Skin of body (tissue), 3 donors: ENCODE measurements at places on chromosomes 7 and 10. TPM values are rescaled to one million over a fixed set of nuclear protein-coding genes. Genes with fewer than 3 reads are reported as not detected.
A peak's percentile ranks its signal among the peaks of the same experiment; 100 is the strongest.

- DNase-seq, result no peak
Observed at GRCh38 chr10:112750427-112751167, 199.4 kb upstream of the TCF7L2 start.

GRCh38 chr10:79904671-79905321, 44.1 kb downstream of the SFTPD start:
- peak; percentile 38 for DNase-seq

DNA sequence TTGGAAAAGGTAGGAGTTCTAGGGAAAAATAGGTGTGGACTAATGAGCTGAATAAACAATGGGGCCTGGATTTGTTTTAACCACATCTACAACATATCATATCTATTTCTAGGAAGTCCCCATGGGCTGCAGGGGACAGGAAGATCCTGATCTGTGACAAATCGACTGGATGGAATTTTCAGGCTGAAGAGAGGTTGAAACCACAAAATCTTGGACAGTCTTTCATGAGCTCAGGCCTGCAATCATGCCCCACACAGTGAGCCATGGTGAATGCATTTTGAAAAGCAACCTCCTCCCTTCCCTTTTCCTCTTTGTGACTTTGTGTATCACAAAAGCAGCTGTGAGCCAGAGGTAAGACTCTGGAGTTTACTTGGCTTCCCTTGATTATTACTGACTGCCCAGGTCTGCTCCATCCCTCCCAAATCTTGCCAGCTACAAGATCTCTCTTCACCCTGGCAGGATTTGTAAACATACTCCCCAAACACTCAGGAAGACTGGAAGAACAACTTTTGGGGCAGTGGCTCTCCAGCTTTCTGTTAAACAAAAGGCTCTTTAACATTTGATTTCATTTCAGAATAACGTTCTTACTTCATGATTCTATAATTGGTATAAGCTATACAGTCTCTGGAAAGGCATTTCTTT, 66.4 kb downstream of the ASAH2B start:
- no peak for DNase-seq

DNA sequence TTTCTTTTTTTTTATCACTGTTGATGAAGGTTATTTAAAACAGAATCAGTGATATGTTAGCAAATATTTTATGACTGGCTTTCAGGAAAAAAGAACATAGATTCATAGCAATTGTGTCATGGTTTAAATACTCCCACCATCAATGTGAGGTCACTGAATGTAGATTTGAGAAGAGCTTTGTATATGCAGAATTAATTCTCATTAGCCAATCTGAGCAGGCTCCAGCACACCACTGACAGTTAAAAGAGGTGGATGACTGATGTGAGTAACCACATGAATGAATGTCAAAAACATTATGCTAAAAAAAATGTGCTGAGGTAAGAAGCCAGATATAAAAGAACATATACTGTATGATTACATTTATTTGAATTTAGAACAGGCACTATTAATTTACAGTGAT, 174.8 kb upstream of the KAT6B start:
- DNase-seq, result no peak

GRCh38 chr7:85480666-85481065, 293.8 kb upstream of the SEMA3D start:
- DNase-seq, result peak; percentile 82

DNA sequence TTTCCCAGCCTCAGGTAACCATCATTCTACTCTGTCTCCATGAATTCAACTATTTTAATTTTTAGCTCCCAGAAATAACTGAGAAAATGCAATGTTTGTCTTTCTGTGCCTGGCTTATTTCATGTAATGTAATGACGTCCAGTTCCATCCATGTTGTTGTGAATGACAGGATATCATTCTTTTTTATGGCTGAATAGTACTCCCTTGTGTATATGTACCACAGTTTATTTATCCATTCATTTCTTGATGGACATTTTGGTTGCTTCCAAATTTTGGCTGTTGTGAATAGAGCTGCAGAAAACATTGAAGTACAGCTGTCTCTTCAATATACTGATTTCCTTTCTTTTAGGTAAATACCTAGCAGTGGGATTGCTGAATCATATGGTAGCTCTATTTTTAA, 10.5 kb downstream of the ATRNL1 start:
- DNase-seq, result no peak

GRCh38 chr7:14806891-14807290, 95.7 kb downstream of the DGKB start:
- DNase-seq, result no peak

DNA sequence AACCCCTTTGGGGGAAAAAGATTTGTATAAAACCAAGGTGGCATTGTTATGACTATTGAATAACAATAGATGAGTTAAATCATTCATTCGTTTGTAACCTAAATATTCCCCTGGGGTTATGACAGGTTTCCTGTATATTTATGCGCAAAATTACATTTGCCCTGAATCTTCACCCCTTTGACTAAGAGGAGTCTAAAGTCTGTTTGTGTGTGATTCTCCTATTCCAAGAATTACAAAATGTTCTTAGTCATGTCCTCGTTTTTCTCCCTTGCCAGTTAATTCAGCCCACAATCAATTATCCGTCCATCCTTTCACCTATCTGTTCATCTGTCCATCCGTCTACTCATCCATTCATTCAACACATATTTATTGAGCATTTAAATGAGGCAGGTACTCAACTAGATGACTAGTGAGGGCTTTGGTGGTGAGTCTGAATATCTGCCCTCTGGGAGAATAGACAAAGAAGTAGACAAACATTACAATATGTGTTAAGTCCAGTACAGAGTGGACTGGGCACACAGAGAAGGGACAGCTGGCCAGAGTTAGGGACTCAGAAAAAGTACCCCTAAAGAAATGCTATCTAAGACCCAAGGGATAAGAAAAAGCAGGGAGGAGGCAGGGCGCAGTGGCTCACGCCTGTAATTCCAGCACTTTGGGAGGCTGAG, 35.6 kb upstream of the TCF7L2 start:
- no peak for DNase-seq

VGF gene
- total RNA-seq, result 0.10 TPM

FKBP9 gene
- total RNA-seq, result 194 TPM

CUX1 gene
- total RNA-seq, result 48.9 TPM
